ELR (cell line): ENCODE measurements at places on chromosomes 2 and 18.

DNA sequence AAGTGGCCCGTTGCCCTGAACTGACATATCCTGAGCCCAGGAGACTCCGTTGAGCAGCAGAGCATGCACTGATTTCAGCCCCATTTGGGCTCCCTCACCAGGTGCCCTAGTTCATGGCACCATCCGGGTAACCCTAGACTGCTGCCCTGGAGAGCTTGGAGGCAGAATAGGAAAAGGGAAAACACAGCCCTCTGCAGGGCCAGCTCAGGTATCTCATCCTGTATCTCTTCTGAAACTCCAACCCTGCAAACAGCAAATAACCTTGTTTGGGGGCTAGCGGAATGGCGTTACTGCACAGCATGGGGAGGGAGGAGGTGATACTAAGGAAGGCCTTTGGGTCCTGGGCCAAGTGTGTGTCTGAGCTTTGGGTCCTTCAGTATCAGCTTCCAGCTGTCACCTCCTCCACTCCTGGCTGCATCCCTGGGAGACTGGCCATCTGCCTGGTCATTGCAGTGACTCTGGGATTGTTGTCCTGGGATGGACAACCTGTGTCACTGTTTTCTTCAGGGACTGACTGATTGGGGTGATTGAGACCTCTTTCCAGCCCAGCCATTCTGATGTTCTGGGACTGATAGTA lies 233.8 kb upstream of the SKOR2 start:
- DNase-seq: no peak

- peak; percentile 32 for DNase-seq
Measured at GRCh38 chr2:230866756-230867523, 2.2 kb downstream of the ITM2C start.

- no peak for DNase-seq
Measured at GRCh38 chr2:64850642-64851041, 138.6 kb upstream of the SLC1A4 start.

DNA sequence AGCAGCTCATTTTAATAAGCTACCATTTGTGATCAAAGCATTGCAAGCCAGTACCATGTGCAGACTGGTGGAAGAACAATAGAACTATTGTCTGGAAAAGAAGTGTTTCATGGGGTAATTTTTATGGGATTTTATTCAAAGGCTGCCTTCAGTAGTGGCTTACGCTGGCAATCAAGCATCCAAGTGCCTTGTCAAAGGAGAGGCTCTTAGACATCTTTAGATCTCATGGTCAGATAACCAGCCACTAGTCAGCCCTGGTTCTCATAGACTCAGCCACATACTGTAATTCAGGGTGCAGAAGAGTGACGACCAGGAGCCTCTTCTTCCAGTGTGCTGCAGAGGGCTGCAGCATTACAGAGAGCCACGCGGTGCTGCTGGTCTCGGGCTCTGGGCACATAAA lies 98.5 kb upstream of the NOSTRIN start:
- DNase-seq: no peak

DNA sequence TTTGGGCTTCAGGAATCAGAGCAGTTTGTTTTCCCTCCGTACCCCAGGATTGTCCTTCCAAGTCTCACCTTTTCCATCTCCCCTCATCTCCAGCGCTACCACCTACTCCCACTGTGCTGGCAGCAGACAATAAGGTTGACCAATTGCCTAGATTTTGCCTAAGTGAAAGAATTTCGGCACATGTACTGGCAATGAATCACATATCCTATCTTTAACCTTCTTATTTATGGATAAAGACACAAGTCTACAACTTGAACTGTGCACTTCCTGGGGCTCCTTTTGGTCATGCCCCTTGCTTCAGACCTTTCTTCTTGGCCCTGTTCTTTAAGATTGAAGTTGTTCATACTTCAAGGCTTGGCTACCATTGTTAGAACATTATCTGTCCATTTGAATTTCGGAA lies 71.4 kb downstream of the KCMF1 start:
- no peak for DNase-seq

GRCh38 chr2:230124757-230125431 lies 56.2 kb upstream of the SLC16A14 start:
- peak; percentile 42 for DNase-seq

DNA sequence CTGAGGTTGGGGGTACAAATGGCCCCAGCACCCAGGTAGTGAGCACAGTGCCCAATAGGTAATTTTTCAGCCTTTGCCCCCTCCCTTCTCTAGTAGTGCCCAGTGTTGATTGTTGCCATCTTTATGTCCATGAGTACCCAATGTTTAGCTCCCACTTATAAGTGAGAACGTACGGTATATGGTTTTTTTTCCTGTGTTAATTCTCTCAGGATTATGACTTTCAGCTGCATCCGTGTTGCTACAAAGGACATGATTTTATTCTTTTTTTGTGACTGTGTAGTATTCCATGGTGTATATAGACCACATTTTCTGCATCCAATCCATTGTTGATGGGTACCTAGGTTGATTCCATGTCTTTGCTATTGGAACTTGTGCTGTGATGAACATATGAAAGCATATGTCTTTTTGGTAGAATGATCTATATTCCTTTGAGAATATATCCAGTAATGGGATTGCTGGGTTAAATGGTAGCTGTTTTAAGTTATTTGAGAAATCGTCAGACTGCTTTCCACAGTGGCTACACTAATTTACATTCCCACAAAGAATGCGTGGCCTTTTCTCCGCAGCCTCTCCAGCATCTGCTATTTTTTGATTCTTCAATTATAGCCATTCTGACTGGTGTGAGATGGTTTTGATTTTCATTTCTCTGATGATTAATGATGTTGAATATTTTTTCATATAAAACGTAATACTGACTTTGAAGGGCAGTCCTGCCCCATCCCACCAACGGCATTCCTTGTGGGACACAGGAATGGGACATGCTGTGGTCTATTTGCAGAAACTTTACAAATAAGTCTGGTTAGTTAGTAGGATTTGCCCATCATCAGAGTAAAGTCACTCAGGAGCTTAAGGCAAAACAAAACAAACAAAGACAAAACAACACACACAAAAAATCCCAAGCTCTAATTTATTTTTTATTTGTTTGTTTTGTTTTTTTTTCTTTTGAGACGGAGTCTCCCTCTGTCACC lies 135.0 kb downstream of the MYCN start:
- no peak for DNase-seq

GRCh38 chr2:240812301-240812680 lies 7.7 kb downstream of the KIF1A start:
- DNase-seq: no peak

GRCh38 chr2:156580501-156580900 lies 144.3 kb downstream of the GPD2 start:
- no peak for DNase-seq

- no peak for DNase-seq
Measured at GRCh38 chr2:75589391-75590105, 28.8 kb upstream of the EVA1A start.

- DNase-seq: peak; percentile 97
Measured at GRCh38 chr18:12278741-12279682, 24.9 kb downstream of the CIDEA start.

DNA sequence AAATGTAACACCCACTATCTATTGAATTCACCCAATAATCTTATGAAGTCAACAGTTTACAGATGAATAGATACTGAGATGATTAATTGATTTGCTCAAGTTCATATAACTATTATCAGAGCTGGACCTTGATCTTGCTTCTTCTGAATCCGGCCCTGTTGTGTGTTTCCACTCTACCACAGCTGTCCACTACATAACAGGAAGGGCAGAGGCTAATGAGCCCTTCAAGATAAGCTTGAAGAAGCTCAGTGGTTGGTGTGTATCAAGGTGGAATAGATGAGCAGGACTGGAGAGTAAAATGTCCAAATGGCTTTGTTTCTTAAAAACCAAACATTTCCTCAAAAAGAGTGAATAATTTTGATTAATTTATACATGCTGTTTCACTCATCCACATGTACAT lies 56.4 kb upstream of the ITGB6 start:
- no peak for DNase-seq

- DNase-seq: no peak
Measured at GRCh38 chr2:8628179-8628865, 53.5 kb upstream of the ID2 start.

GRCh38 chr2:119367472-119368099 lies 809 bp downstream of the DBI start:
- DNase-seq: peak; percentile 59

DNA sequence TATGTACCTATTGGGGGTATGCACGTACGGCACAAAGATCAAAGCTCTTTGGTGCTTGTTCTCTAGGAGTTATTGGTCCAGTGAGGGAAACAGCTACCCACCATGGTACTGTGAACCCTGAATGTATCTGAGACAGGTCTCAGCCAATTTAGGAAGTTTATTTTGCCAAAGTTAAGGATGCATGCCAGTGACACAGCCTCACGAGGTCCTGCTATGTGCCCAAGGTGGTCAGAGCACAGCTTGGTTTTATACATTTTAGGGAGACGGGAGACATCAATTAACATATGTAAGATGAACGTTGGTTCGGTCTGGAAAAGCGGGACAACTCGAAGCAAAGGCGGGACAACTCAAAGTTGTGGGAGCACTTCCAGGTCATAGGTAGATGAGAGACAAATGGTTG lies 75.8 kb downstream of the SOWAHC start:
- DNase-seq: no peak

DNA sequence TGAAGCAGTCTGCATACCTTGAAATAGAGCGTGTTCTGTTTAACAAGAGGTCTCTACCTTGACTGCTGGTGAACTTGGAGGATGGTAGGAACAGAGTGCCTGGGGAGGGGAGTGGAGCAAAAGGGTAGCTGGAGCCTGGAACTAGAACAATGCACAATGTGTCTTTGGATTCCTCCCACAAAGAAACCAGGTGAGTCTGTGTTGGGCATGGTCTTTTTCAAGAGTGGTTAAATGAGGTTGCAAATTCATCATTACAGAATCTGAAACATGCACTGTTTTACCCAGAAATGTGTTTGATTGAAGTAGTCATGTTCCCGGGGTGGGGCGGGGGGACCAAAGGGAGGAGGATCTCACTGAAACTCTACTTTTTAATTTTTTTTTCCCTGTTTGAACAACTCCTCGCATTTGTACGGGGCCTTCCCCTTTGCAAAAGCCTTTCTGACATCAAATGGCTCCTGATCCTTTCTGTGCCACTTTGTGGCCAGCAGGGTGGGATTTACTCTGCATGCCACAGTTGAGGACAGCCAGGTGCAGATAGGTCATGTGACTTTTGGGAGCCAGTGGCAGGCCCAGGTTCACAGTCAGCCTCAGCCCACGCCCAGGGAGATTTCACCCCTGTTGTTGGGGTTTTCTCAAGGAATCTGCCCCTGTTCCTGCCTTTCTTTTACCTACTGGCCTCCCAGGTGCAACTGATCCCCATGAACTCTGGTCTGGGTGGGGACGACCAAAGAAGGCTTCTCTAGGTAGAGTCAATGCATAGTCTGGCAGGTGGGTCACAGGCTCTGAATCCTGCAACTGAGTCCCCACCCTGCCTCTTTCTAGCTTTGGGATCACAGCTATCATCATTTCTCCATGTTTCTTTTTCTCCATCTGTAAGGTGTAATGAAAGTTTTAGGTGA lies 28.2 kb downstream of the MYCN start:
- no peak for DNase-seq

DNA sequence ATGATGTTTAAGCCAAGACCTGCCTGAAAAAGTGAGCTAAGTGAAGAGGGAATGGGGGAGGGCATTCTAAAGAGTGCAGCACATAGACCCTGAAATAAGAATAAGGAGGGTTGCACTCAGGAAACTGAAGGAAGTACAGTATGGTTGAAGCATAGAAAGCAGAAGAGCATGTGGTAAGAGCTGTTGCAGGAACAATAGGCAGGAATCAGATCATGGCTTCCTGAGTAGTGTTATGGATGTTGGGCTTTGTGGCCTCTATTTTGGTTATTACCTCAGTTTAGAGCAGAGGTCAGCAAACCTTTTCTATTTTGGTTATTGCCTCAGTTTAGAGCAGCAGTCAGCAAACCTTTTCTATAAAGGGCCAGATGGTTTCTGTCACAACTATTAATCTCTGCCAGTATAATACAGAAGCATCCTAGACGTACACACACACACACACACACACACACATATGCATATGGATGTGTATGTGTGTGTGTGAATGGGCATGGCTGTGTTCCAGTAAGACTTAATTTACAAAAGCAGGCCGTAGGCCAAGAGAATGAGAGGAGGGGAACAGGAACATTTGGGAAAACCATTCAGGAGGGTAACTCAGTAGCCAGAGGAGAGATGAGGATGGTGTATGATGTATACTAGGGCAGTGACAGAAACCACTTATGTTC lies 91.1 kb upstream of the MYO3B start:
- no peak for DNase-seq

- DNase-seq: no peak
Measured at GRCh38 chr2:8255448-8255800, 426.4 kb upstream of the ID2 start.

- no peak for DNase-seq
Measured at GRCh38 chr2:168244318-168244717, 3.1 kb downstream of the STK39 start.

DNA sequence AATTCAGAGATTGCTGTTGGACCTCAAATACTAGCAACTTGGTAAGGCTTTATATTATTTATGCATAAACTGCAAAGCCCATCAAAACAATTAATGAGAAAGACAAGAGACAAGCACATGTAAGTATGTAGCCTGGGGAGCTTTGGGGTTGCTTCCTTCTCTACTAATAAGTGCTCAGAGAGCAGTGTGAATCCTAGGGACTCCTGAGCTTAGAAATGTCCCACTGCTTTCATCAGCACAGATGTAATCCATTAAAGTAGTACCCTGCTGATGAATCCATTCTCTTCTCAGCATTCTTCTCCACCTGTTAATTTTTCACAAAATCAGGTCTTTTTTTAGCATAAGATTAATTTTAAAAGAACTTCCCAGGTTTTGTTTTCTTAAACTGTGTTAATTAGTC lies 485.6 kb downstream of the PTH2R start:
- DNase-seq: no peak

DNA sequence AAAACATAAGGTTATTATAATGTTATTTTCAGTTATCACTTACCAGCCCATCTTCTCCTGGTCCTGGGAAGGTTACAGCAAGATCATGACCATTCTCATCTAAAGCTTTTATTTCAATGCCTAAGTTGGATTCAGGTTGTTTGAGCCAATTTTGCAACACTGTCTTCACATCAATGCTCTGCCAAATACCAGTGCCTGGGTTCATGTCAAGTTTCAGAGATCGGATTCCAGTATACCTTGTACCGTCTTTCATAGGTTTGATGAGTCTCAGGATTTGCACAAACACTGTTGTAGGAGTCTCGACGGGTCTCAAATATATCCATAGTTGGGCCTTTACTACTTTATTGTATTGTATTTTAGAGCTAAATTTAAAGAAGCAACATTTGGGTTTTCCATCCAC lies 2.5 kb downstream of the MSTN start:
- no peak for DNase-seq

DNA sequence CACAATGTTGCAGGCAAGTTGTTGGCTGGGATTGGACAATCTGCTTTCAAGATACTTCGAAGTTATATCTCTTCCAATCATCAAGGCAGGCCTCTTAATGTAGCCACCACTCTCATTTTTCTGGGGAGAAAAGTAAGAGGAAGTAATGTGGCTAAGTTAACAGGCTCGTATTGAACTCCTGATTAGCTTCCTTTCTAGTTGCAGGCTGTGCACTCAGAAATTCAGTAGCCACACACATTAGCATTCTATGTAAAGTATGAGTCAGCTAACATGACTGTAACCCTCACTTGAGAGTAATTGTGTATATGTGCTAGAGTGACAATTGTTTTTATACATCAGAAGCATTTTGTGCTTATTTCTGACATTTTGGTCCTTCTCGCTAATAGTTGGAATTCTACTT lies 3.3 kb downstream of the TWSG1 start:
- peak; percentile 72 for DNase-seq

- peak; percentile 13 for DNase-seq
Measured at GRCh38 chr2:160674146-160674750, 180.6 kb upstream of the RBMS1 start.

- no peak for DNase-seq
Measured at GRCh38 chr18:64333584-64333983, 184.7 kb upstream of the LINC00305 start.

GRCh38 chr2:232310121-232310520 lies 68.4 kb upstream of the ALPP start:
- DNase-seq: no peak
